Right cardiac atrium (tissue), 5 donors: ENCODE measurements at places on chromosomes 5 and 9.
A peak's percentile ranks its signal among the peaks of the same experiment; 100 is the strongest.

DNA sequence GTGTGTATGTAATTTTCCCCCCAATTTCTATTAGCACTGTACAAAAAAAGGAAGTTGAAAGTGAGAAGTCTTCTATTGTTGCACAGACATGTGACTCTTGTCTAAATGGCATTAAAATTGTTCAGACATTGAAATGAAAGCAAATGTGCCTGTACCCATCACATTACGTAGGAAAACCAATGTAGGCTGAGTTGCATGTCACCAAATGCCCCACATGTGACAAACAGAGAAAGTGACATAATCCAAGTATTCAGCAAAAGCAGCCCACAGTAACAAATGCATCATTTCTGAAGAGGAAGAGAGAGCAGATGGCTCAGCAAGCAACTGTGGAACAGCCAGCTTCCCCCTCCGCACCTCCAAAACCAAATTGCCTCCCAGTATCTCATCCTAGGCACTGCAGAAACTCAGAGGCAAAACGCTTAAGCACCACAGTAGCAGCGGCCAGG, 161.5 kb upstream of the NR4A3 start:
- DNase-seq = peak; percentile 36

- no peak for DNase-seq
Measured at GRCh38 chr5:64229163-64229774, 63.6 kb downstream of the RNF180 start.

DNA sequence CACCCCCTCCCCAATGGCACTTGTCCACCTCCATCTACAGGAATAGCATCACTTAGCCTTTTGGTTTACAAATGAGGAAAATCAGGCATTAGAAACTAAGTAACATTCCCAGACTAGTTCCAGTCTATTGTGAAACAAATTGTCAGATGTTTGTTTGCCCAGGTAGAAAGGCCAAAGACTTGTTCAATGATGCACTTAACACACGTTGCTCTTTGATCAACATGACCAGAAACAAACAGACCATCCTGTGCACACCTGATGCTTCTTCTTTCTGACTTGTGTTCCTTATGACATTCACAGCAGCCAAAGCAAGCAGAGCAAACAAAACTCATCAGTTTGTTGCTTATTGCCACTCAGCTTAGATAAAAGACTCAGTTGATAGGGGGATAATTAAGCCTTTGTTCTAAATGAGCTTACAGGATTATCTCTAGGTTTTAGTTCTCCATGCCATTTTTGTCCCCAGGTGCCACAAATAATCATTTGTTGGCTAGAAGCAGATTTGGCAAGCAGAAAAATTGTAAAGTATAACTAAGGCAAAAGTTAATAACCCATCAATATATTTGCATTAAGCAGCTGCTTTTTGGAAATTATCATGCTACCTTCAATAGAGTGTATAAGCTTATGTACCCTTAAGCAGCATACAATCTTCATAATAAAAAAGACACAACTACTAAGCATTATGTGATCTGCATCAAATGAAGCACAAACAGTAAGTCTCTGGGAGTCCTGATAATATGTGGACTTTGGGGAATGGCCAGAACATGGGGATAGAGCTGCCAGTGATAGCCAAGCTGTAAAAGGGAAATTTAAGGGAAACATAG, 26.3 kb upstream of the FST start:
- DNase-seq = no peak

DNA sequence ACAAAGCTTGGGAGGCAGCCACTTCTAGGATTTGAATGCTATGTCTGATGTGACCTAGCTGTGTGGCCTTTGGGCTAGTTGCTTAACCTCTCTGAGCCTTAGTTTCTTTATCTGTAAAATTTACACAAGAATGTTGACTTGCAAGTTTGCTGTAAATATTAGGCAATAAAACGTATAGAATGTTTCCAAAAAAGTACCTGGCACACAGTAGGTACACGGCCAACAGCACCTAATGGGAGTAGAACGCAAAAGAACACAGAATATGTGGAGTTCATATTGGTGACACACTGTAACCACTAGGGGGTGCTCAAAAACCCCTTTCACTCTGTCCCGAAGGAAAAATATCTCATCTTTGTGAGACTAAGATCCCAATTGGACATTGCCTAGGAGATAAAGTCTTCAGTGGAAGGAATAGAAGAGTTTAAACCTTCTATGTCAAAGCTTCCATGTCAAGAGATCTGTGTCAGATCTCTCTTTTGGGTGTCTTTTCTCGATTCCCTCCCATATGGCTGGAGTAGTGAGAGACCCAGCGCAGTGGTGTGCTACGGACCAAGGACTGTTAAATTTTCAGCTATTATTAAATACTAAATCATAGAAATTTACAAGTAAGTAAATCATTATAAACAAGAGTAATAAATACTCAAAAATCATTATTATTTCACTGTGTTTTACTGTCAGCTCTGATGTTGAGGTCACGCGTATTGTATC, 145.4 kb upstream of the RAD23B start:
- no peak for DNase-seq

DNA sequence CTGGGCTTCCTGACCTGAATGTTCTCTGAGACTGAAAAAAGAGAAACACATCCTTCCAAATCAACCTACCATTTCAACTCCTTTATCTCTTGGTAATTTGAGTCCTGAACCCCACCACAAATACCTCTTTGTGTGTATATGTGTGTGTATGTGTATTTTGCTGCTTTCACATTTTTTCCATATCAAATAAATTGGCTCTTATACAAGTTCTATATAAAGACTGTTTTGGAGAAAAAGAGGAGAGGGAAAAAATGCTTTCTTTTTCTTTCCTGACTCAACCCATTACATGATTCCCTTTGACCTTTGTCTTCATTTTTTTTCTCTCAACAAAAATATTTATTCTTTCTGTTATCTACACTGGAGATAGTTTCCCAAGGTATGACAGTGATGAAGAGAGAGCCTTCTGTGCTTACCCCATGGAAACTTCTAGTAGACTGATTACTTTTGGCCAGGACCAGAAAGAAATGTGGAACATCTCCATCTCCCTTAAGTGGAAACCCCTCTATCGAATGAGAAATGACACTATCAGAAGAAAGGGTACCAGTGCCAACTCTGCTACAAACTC, 85.3 kb downstream of the PAPPA start:
- no peak for DNase-seq

DNA sequence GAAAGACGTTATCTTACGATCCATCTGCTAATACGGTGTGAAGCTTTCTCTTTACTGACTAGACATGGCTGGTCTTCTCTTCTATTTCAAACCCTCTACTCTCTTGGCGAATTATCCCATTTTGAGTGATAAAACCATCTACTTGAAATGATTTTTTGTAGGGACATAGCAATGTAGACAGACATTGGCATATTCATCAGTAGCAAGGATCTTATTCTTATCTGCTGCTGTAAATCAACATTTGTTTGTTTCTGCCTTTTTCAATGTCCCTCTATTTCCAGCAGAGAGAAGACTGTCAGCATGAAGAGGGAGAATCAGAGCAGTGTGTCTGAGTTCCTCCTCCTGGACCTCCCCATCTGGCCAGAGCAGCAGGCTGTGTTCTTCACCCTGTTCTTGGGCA, at the start of gene OR1J4:
OR1J4 (plus strand) TSS at position 301 of the 400 bp plus-strand sequence; CDS start at position 301, 0 bp downstream.
- DNase-seq = no peak

- no peak for DNase-seq
Measured at GRCh38 chr5:177083357-177083756, 3.4 kb upstream of the FGFR4 start.

- DNase-seq = no peak
Measured at GRCh38 chr9:71796100-71796767, 27.9 kb upstream of the CEMIP2 start.

GRCh38 chr9:23172206-23172605, 653.8 kb downstream of the ELAVL2 start:
- DNase-seq = no peak

GRCh38 chr9:76351006-76351405, 43.2 kb downstream of the RFK start:
- no peak for DNase-seq

DNA sequence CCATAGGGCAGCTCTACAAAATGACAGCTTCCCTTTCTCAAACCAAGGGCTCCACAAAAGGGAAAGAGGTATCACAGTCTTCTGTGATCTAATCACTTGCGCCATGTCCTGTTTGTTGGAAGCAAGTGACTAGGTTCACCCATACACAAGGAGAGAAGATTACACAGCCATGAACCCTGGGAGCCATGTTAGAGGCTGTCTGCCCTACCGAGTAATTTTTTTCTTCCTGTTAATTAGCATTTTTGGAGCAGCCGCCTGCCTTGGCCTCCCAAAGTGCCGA, 33.2 kb upstream of the GOLPH3 start:
- DNase-seq = no peak

DNA sequence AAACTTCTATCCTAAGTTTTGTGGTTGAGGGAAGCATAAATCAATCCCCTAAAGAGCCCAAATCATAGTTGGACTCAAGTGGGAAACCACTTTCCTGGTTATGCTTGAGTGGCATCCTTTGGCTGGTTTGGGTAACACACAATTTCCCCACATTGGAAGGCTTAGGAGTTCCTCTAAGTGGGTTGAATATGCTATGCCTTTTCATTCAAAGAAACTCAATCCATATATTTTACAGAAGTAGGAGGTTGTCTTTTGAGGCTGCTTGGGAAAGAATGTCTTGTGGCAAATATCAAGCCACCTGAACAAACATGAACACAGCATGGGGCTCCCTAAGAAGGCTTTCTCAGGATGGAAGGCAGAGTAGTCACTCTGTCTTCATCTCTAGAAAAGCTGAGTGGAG, 121.1 kb downstream of the SPATA31D1 start:
- DNase-seq = no peak

GRCh38 chr9:82424599-82425120, 436.1 kb downstream of the SPATA31D1 start:
- no peak for DNase-seq

GRCh38 chr9:35103660-35104191, 795 bp upstream of the STOML2 start:
- DNase-seq = no peak

DNA sequence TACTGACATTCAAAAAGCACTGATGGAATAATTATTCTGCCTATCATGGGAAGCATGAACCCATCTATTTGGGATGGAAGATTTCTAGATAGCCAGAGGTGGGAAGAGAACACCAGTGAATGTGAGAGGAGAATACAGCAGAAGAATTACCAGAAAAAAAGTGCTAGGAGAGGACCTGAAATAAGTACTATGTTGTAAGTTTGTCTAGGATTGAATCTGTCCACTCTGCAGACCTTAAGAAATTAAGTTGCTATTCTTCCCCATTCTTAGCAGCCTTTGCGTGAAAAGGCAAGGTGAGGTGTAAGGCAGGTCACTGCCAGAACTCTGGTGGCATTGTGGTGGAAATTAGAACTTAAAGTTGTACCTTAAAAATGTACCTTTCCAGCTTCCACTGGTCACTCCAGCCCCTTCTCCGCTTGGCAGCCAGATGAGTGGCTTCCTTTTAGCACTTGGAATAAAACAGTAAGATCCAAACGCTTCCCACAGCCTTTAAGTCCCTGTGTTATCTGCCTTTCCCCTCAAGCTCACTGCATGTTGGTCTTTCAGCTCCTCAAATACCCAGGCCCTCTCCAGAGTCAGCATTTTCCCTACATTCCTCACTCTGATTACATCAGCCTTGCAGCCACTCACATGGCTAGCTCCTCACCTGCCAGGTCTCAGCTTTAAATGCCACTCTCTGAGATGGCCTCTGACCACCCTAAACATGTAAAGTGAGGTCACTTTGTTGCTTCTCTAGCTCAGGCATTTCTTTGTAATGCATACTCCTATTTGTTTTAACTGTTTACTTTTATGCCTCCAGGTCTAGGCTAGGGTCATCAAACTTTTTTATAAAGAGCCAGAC, 253.0 kb downstream of the EPB41L4A start:
- DNase-seq = no peak

GRCh38 chr5:4879693-4880303, 260.3 kb upstream of the ADAMTS16 start:
- DNase-seq = peak; percentile 66

- DNase-seq = no peak
Measured at GRCh38 chr9:100498592-100498991, 25.6 kb downstream of the TMEFF1 start.

GRCh38 chr5:17690473-17690872, 56.2 kb downstream of the TAF11L14 start:
- DNase-seq = no peak

DNA sequence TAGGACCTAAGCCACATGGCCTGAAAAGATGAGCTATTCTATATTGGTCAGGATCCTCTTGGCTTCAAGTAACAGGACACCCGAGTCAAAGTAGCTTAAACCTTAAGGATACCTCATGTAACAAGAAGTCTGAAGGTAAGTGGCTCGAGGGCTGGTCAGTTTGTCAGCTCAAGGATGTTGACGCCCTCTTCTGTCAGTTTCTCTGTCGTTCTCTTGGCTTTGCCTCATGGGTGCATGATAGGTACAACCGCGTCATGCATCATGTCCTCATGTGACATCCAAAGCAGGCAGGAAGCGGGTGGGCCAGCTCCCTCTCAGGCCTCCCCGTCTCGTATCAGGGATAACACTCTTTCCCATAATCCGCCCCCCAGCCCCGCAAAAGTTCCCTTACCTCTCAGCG, 22.1 kb upstream of the TCERG1 start:
- DNase-seq = no peak

DNA sequence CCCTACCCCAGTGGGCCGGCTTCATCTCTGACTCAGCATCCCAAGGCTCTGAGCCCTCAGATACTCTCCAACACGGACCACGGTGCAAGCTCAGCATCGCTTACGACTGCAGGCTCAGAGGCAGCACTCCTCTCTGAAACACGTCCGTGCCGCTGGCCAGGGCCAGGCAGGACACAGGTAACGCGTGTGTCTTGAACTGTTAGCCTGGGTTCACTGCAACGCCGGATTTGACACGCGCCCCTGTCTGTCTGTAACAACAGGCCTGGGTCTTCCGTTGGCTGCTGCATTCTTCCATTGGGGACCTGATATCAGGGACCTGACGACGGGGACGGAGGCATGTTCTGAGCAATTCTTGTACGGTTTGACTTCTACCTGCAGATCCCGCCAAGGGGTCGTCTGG, 6.4 kb downstream of the SLC6A3 start:
- DNase-seq = peak; percentile 40

GRCh38 chr9:118263949-118264348, 559.7 kb downstream of the TLR4 start:
- no peak for DNase-seq

- DNase-seq = no peak
Measured at GRCh38 chr9:92942688-92943616, 4.4 kb upstream of the FGD3 start.

- no peak for DNase-seq
Measured at GRCh38 chr5:92674321-92674720, 906.7 kb downstream of the NR2F1-AS1 start.

GRCh38 chr9:113150670-113151611, at the start of gene SLC31A2:
TSS of gene SLC31A2 (plus strand) at chr9:113151007. CDS start at chr9:113151075, 68 bp downstream.
- peak; percentile 97 for DNase-seq

GRCh38 chr5:156584871-156585270, 257.9 kb downstream of the SGCD start:
- DNase-seq = no peak

- peak; percentile 50 for DNase-seq
Measured at GRCh38 chr9:122095010-122095767, 2.1 kb upstream of the TTLL11 start.
